Hepatocyte (in vitro differentiated cells): ENCODE measurements at places on chromosomes 1 and 21.

DNA sequence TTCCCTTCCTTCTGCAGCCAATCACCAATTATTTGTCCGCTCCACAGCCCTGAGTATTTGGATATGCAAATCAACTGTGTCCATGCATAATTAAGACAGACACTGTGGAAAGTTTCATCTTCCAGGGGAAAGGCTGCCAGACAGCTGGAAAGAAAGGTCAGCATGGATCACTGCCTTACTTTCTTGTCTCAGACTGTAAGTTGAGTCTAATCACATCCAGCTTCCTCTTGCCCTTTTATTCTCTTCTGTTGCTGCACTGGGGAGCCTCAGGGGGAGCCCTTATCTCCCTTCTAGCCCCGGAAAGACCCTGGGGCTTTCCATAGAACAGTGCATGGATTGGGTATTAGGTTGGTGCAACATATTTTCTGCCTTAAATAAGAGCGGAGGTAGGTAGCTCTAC lies 182.9 kb downstream of the OMA1 start:
- DNase-seq, result no peak

DNA sequence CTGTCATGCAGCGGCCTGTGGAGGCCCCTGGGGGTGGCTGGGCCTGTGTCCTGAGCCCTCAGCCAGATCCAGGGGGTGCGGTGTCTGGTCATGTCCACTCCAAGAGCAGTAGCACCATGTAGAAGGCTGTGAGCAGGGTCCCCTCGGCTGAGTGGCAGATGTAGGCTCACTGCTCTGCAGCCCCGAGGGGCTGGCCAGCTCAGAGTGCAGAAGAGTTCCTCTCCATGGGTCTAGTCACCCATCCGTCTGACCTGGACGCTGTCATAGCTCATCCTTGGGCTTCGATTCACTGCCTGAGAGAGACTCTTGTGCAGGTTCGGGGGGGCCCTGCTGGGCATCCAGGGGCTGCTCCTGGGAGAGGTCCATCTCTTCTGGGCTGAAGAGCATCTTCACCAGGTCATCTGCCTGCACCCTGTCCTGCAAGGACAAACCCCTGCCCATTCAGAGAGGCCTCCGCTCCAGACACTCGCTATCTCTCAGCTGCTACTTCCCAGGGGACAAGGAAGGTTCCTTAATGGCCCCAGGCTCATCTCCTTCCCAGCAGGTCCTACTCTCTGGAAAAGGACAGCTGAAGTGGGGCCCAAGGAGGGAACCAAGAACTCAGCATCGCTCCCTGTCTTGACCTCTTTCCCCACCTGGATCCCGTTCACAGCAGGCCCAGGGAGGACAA lies 6.5 kb upstream of the CLDN19 start:
- DNase-seq, result no peak

DNA sequence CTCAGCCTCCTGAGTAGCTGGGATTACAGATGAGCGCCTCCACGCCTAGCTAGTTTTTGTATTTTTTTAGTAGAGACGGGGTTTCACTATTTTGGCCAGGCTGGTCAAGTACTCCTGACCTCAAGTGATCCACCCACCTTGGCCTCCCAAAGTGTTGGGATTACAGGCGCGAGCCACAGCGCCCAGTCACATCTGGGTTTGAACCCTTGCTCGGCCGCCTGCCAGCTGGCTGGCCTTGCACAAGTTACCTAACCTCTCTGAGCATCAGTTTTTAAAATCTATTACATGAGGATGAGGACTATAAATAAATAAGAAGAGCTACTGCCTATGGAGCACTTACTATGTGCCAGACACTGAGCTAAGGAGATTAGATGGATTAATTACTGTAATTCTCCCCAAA lies 17.7 kb upstream of the PADI2 start:
- no peak for DNase-seq

GRCh38 chr1:229272164-229273158 lies 1.6 kb downstream of the RAB4A start:
- DNase-seq, result no peak

- DNase-seq, result no peak
These were observed 8.9 kb downstream of the SIM2 start for GRCh38 chr21:36707763-36708285.

GRCh38 chr1:176950736-176951324 lies 213.7 kb downstream of the ASTN1 start:
- no peak for DNase-seq

DNA sequence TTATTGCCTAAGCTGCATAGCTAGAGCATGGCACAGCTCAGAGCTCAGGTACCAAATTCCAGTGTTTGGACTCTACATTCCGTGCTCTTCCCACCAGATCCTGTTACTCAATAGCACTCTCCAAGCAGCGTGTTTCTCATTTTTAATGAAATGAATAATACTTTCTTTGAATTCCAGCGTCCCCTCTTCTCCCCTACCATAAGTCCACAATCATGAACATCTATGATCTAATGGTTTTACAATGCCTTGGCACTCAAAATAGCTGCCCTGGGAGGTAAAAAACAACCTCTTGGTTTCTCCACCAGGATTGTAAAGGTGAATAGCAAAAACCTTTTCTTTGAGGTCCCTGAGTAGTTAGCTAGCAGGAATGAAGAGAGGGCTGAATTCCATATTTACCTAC lies 480.0 kb upstream of the PKN2 start:
- no peak for DNase-seq

- DNase-seq, result no peak
These were observed 151.0 kb downstream of the ST6GALNAC5 start for GRCh38 chr1:77018311-77018710.

GRCh38 chr1:87826681-87827251 lies 498.1 kb downstream of the LMO4 start:
- peak; percentile 54 for DNase-seq

- DNase-seq, result no peak
These were observed 27.4 kb downstream of the VANGL1 start for GRCh38 chr1:115669002-115669673.

DNA sequence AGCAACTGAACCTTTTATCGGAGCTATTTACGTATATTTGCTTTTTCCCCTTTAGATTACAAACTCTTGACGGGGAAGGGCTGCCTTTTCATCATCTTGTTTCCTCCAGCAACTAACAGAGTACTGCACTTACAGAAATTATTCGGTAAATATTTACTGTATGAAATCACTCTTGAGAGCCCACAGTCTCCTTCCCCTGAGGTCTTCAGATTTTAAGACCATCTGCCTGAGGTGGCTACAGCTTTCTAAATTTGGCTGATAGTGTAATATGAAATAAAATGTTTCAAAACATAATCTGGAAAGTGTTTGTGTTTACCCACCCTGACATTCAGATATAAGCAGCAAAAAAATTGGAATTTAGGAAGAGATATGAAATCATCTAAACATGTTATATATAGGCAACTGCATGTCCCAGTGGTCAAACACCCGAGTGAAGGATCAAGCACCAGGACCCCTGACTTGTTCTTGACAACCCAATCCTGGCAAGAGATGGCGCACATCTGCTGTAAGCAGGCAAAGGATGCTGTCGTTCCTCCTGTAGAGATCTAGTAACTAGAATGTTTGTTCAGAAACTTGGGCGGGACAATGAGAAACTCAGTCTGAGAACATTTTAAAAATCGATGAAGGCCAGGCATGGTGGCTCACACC lies 60.9 kb downstream of the SIPA1L2 start:
- DNase-seq, result no peak

- peak; percentile 49 for DNase-seq
These were observed 23.4 kb downstream of the ARHGEF19 start for GRCh38 chr1:16189003-16189402.

GRCh38 chr1:229243638-229244037 lies 27.3 kb upstream of the RAB4A start:
- DNase-seq, result no peak

GRCh38 chr1:19613171-19613703 lies 30.9 kb upstream of the NBL1 start:
- DNase-seq, result no peak

DNA sequence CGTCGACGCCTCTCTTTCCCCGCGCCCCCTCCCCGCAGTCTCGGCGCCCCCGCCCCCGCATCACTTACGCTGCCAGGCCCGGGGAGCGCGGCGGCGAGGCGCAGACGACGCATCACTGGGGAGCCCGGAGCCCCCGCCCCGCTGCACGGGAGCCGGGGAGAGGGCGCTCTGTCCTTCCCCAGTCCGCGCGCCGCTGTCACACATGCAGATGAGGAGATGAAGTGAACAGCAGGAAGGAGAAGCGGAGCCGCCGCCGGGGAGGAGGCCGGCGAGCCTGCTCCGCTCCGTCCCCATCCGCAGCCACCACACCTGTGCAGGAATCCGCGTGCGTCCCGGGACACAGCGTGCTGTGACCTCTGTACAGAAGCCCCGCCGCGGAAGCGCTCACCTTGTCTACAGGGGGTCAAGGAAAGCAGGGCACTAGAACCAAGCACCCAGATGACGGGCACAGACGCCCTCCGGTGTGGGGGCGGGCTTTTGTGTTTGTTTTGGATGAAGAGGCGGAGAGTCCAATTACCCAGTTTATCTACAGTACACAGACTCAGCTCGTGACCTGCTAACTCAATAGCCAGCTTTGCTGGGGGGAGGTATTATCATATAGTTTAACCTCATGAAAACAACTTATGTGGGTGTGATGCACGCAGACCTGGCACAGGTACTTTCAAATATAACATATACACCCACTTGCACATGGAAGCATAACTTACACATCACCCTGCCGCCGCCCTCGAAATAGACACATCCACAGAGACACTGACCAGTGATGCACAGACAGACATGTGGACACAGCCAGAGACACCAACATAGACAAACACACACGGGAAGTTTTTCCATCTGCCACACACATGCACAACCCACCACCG lies 12.4 kb downstream of the KLHDC8A start:
- peak; percentile 72 for DNase-seq

- no peak for DNase-seq
These were observed 207.1 kb downstream of the BRINP2 start for GRCh38 chr1:177377866-177378265.

- DNase-seq, result no peak
These were observed 371.6 kb upstream of the RUNX1 start for GRCh38 chr21:35420656-35421055.
